Upper lobe of right lung (tissue), 1 donor: ENCODE measurements at places on chromosomes 12 and 14. TPM values are rescaled to one million over a fixed set of nuclear protein-coding genes. Genes with fewer than 3 reads are reported as not detected.

Gene GPRC5D
- total RNA-seq, result not detected

Gene HSPA2
- total RNA-seq, result 13.5 TPM

Gene TSHR
- total RNA-seq, result not detected

Gene KCNH3
- total RNA-seq, result 0.90 TPM

Gene HOXC12
- not detected for total RNA-seq

Gene NDUFA12
- total RNA-seq, result 71.8 TPM

Gene DENND5B
- 7.5 TPM for total RNA-seq

Gene OGFOD2
- total RNA-seq, result 13.7 TPM

Gene PPP4R3A
- 86.2 TPM for total RNA-seq

Gene LRIG3
- 40.5 TPM for total RNA-seq

Gene RD3L
- not detected for total RNA-seq

Gene RHOF
- total RNA-seq, result 41.0 TPM

Gene RDH12
- total RNA-seq, result 0.20 TPM

Gene SDR39U1
- 61.6 TPM for total RNA-seq

Gene INHBC
- total RNA-seq, result not detected

Gene ZC2HC1C
- 4.5 TPM for total RNA-seq

Gene FOXN4
- total RNA-seq, result not detected

GRCh38 chr12:49612210-49612609 is 6.8 kb upstream of the FAM186B start:
- DNase-seq, result no peak

DNA sequence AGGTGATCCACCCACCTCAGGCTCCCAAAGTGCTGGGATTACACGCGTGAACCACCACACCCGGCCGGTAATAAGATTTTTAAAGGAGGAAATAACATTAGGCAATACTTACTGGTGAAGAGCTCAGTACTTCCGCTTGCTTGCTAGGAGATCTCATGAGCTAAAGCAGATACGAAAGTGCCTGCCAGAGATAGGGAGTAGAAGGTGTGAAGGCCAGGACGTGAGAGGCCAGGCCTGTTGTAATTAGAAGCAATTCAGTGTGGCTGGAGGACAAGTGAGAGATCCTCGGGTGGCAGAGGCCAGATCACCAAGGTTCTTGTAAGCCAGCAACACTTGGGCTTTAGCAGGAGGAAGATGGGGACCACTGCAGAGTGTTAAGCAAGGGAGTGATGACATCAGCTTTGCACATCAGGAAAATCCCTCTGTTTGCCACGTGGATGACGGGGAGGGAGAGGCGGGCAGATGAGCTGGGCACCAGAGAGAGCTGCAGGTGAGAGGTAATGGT is 7.6 kb downstream of the TECPR2 start:
- peak; percentile 64 for DNase-seq

DNA sequence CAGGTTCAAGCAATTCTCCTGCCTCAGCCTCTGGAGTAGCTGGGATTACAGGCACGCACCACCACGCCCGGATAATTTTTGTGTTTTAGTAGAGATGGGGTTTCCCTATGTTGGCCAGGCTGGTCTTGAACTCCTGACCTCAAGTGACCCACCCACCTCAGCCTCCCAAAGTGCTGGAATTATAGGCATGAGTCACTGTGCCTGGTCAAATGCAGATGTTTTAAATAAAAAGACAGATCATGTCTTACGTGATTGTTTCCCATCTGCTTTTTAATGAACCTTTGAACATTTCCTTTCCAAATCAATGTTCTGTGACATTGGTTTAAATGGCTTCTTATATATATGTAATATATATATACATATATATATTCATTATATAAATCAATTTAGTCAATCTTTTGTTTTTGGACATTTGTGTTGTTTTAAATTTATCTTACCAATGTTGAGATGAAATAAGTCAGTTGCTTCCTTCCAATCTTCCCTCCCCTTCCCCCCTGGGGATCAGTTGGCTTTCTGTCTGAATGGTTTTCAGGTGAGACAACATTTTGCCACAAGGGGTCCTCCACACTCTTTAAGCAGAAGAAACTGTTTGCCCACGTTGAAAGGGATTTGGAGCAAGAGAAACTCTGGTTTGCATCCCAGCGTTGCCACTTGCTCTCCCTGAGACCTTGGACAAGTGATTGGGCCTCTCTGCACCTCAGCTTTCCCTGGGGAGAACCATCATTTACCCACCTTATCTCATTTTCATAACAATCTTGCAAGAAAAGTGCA is 47.6 kb upstream of the RBM19 start:
- no peak for DNase-seq

- no peak for DNase-seq
Observed at GRCh38 chr12:12642916-12643315, 31.2 kb downstream of the CREBL2 start.

GRCh38 chr12:41032386-41032785 is 155.7 kb upstream of the PDZRN4 start:
- DNase-seq, result no peak

DNA sequence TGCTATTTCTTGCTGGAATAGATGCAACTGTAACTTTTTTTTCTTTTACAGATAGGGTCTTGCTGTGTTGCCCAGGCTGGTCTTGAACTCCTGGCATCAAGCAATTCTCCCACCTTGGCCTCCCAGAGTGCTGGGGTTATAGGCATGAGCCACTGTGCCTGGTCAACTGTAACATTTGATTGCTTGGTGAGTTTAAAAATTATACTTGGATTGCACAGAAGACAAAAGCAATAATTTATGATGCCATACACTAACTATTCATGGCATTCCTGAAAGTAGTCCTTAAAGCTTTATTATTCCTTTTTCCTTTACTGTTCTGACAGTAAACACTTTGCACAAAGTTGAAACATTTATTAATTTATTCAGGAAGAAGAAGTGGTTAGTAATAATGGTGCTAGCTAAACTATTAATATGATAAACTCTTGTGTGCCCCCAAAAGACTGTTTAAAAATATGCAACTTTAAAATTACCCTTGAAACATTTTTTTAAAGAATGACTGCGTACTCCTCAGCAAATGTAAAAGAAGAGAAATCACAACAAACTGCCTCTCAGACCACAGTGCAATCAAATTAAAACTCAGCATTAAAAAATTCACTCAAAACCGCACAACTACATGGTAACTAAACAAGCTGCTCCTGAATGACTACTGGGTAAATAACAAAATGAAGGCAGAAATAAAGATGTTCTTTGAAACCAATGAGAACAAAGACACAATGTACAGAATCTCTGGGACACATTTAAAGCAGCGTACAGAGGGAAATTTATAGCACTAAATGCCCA is 8.3 kb downstream of the PTPRB start:
- DNase-seq, result no peak

DNA sequence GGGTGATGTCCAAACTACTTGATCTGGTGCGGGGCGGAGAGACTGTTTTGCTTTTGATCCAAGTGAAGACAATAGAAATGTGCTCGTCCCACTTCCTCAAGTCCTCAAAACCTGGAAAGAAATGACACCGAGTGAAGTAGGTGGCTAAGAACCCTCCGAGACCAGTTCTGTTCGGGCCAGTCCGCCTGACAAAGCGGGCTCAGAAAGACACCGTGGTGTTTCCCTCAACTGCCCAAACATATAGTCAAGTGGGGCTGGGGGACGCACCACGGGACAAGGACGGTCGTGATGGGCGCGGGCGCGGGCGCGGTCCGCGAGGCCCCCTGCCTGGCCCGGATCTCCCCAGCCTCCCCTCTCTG is 1.6 kb downstream of the PHLDA1 start:
- DNase-seq, result peak; percentile 60

DNA sequence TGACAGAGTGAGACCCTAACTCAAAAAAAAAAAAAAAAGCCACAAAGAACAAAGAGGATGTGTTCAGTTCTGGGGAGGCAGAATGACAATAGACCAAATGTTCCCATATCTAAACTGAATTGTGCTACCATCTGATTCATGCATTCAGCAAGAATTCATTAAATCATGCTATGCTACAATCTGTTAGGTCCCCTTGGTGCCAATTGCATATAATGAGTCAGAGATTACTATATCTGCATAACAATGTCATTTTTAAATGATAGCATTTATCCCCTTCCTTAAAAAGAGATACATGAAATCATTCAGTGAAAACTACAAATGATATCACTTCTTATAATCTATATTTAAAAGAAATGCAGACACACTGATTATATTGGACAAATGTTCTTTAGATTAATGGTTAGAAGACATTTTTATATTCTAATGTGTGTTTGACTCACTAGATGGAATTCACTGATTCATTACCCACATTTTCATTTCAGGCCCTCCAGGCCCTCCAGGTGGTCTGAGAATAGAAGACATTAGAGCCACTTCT is 207.6 kb upstream of the PDZRN4 start:
- DNase-seq, result no peak

GRCh38 chr12:22409377-22410164 is 75.1 kb upstream of the ST8SIA1 start:
- DNase-seq, result no peak

- no peak for DNase-seq
Observed at GRCh38 chr14:93790966-93791365, 2.7 kb upstream of the PRIMA1 start.

GRCh38 chr12:4031703-4032291 is 158.6 kb upstream of the PARP11 start:
- DNase-seq, result peak; percentile 71

DNA sequence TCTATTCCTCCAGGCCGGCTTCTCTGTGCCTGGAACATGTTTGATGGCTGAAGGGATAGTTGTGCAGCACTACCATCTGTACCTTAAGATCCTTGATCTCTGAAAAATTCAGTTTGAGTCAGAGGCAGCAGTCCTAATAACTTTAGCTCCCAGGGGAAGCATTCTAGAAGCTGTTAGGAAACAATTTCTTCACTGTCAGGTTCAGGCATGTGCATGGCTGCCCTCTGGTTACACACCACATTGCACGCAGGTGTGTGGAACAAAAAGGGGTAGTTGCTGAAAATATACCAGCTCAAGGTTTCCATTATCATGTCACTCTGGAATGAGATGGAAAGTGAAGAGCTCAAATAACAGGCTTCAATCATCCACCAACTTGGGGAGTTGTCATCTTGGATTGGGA is 80.1 kb downstream of the CHST11 start:
- DNase-seq, result no peak

- DNase-seq, result peak; percentile 39
Observed at GRCh38 chr12:109920261-109920780, 20.2 kb downstream of the TCHP start.

- peak; percentile 50 for DNase-seq
Observed at GRCh38 chr12:34406228-34406995, 384.1 kb downstream of the ALG10 start.

DNA sequence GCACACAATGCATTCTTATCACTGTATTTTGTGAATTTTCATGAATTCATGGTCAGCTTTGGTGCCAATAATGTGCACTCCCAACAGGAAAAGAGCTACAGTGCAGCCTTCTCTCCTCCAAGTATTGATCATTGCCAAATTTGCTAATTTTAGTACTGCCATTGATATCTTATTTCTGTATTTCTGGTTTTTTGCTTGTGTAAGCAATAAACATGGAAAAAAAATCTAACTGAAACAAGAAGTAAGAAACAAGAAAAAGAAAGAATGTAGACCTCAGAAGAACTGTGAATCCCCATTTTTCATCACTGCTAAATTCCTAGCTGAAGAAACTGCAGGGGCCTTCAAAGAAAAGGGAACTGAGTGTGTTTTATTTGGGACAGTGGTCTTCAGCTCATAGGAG is 161.2 kb downstream of the METTL25 start:
- no peak for DNase-seq

- no peak for DNase-seq
Observed at GRCh38 chr12:107530701-107531100, 154.9 kb upstream of the PWP1 start.

DNA sequence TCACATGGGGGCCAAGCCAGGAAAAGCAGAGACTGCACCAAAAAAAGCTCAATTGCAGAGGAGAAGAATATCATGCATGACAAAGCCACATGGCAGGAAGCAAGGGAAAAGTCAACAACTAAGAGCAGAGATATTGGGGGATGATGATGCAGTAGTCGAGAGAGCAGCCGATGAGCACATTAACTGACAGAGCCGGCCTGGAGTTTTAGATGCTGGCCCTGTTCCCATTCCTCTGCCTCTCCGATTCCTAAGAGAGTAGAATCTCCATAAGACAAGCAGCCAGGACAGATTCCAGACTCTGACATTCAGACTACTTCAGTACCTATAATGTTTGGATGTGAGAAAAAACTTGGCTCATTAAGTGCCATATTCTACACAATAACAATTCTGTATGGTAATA is 155.9 kb downstream of the KCNH5 start:
- no peak for DNase-seq

DNA sequence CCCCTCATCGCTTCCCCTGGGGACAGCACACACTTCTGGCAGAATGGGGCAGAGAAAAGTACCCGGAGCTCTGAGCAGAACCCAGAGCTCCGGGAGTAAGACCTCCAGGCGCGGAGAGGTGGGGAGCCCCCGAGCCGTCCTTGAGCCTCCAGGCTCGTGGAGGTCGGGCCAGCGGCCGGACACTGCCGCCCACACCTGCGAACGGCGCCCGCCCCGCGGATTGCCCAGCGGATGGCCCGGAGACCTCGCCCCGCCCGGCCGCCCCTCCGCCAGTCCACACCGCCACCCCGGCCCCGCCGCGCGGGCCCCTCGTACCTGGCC is 344 bp downstream of the SPTLC2 start:
- DNase-seq, result no peak

DNA sequence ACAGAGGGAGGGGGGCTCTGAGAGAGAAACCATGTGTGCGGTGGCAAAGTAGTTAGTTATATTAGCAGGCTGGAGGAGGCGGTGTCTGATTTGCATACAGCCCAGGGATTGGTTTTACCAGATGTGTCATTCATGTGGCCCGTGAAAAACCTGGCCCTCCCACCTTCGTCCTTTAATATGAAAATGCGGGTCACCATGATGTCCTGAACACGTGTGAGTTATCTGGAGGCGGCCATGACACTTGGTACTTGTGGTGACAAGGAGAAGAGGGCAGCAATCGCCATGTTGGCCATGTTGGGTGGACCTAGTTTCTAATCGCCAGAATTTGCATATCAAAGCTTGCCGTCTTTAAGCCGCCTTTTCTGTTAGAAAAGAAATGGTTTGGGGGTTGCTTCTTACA is 108.8 kb downstream of the RAD51B start:
- DNase-seq, result no peak

GRCh38 chr12:75549989-75550388 is 38.6 kb upstream of the KRR1 start:
- no peak for DNase-seq

DNA sequence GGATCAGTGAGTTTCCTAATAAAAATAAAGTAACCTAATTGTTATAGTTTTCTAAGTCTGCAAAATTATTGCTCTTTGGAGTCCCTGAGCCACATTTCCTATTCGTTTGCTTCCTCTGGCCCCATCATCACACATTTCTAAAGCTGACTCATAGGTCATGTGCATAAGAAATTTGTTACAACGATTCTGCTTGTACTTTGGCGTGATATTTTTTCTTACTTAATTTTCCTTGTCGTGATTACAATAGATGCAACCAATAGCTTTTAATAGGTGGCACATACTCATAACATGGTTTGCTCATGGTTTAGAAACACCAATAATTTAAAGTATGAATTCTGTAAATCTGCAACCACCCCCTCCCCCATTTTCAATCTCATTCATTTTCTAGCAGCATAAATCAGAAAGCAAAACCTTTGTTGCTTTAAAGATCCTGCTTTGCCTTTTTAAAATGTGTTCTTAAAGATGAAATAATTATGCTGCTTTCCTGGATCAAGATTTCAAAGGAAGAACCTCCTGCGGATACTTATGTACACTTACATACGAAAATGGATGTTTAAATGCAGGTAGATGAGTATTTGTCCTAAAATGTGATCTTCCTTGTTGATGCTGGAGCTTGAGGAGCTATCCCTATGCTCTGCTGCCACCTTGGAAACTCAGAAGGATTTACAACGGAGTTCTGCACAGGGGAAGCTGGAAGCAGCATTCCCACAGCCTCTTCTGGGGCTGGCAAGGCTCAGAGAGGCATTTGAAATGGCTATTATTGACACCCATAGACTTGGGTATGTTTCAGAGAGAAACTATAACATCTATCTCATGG is 1.7 kb upstream of the FLRT2 start:
- peak; percentile 16 for DNase-seq
